Heart right ventricle (tissue), 16 donors: ENCODE measurements at places on chromosomes 6 and 20. TPM values are rescaled to one million over a fixed set of nuclear protein-coding genes. Genes with fewer than 3 reads are reported as not detected.

GRCh38 chr6:150844371-150844770, 21.1 kb upstream of the MTHFD1L start:
- DNase-seq = no peak

- no peak for DNase-seq
Measured at GRCh38 chr20:5890773-5891441, 59.4 kb downstream of the TRMT6 start.

DNA sequence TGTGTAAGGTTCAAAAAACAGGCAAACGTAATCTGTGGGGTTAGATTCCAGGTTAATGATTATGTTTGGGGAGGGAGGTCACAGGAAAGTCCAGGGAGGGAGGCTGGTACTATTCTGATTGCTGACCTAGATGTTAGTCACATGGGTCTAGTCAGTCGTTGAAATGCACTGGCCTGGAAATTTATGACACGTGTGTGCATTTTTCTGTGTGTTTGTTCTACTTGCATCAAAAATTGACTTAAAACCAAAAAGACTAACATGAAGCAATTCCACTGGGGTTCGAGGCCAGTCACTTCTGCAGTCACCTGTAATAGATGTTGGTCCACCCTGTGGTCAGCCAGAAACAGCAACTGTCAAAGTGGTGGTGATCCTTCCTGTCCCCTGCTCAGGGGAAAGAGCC, 104.2 kb upstream of the MLN start:
- DNase-seq = no peak

AHCY gene
- 61.6 TPM for total RNA-seq

IFT52 gene
- 6.5 TPM for total RNA-seq
